ENCODE measurements at places on chromosomes 12 and 14.

- no peak for DNase-seq
Measured at GRCh38 chr14:34021096-34021495, 70.2 kb upstream of the EGLN3 start.

GRCh38 chr14:53539489-53540126, 386.5 kb upstream of the DDHD1 start:
- peak; percentile 42 for DNase-seq

- DNase-seq, result no peak
Measured at GRCh38 chr12:108254517-108255251, 84.4 kb downstream of the CMKLR1 start.

DNA sequence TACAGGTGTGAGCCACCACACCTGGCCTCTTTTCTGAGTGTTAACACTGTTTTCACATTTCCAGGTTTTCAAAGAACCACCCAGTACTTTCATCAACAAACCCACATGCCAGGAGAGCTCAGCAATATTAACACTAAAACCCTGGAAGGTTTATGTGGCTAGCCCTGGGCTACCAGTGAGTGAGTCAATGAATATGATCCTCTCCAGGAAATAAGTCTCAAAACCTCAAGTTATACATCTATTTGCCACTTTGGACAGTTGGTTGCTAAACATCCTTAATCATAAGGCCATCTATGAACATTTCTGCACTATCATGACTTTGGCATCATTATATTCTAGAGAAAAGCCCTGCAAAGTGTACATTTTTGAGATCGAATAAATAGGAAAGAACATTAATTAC, 6.3 kb upstream of the CDKL1 start:
- no peak for DNase-seq

- DNase-seq, result no peak
Measured at GRCh38 chr14:41606532-41607303, at the start of gene LRFN5. Gene LRFN5, plus strand, starts transcription at chr14:41606876.

DNA sequence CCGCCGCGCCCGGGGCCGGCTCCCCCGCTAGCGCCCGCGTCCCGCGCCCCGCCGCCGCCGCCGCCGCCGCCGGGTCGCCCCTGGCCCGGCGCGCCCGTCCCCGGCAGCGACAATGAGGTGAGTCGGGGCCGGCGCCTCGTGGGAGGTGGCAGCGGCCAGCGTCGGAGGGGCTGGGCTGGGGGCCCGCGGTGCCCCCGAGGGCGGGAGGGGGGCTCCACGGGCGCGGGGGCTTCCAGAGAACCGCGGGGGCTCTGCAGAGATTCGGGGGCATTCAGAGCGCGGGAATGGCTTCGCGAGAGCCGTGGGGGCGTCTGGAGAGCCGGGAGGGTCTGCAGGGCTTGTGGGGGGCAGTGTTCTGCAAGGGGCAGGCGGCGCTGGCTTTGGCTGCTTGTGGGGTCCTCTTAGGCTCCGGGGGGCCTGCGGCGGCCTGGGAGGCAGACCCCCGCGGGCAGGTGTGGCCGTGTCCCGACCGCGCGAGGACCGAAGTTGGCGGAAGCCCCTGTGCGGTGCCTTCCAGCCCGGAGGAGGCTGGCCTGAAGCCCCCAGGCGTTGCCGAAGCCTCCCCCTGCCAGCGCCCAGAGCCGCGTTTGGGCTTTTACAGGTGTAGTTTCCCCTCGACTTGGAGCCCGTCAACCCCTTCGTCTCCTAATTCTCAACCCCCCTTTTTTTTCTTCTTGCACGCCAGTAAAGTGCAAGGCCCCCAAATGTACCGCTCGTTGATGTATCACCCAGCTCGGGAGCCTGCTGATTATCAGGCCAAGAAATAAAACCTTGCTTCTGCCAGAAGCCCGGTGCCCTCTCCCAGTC, 93.1 kb upstream of the EVL start:
- DNase-seq, result no peak

DNA sequence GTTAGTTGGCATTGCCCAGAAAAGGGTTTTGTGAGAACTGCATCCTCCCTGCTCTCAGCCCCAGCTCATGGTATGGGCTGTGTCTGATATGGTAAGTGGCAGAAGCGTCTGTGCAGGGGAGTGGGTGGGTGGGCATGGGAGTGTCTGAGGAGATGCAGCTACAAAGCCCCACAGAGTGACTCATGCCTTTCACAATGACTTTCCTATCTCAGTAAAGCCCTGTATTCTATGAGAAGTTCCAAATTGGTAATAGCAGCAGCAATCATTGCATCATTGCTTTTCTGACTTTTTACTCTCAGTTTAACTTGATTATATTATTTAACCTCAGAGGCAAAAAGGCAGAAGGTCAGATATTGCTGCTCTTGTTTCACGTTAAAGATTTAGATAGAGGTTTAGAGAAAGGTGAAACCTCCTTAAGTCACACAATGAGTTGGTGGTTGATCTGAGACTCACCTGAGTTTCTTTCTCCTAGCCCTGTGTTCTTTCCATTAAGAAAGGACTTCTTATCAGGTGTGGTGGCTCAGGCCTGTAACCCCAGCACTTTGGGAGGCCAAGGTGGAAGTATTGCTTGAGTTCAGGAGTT, 171.7 kb downstream of the SLC5A8 start:
- DNase-seq, result no peak

- DNase-seq, result no peak
Measured at GRCh38 chr12:97169889-97170567, 263.0 kb downstream of the NEDD1 start.

DNA sequence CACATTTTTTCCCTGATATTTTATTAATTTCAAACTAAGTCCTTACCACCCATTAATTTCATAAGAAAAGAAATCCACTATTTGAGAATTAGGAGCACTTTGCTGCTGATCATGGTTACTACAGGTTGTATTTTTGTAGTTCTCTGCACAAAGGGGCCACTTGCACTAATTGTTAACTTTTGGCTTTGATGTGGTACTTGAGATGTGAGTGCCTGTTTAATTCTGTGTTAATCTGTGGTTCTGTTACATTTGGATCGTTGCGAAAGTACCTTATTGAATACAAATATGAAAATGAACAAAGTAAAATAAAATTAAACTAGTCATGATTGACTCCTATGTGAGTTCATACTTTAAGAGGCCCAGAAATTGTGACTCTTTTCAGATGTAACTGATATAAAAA, 374.9 kb upstream of the RGS6 start:
- no peak for DNase-seq

DNA sequence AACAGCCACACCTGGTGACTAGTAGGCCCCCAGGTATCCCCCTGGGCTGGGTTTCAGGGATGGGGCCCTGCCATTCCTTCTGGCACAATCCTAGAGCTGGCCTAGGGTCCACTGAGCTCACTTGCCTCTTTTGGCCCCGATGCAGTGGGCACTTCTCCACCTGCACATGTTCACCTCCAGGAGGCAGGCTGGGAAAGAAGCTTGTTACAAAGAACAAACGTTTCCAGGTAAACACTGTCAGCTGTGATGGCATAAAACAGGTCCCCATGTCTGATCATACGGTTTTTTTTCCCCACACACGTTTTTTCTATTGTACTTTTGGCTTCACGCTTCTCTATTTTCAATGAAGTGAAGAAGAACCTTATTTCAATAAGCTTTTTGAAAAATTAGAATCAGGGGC, 15.8 kb upstream of the HVCN1 start:
- peak; percentile 20 for DNase-seq

- no peak for DNase-seq
Measured at GRCh38 chr12:88399811-88400210, 180.5 kb downstream of the KITLG start.

GRCh38 chr14:67240168-67240932, 885 bp upstream of the PALS1 start:
- no peak for DNase-seq

DNA sequence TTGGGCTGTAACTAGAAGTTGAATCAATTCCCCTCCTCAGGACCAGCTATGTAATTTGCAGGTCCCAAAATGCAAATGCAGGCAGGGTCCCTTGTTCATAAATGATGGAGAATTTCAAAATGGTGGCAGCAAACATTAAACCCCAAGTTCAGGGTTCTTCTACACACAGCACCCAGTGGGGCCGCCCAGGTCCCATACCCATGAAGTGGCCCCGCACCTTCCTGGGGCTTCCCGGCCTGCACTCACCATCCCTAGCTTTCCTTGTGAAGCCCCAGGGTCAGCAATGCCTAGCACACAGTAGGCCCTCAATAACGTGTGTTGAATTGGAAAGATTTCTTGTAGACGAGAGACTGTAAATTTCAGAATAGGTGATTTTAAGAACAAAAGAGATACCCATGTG, 76.0 kb downstream of the NTF3 start:
- no peak for DNase-seq

DNA sequence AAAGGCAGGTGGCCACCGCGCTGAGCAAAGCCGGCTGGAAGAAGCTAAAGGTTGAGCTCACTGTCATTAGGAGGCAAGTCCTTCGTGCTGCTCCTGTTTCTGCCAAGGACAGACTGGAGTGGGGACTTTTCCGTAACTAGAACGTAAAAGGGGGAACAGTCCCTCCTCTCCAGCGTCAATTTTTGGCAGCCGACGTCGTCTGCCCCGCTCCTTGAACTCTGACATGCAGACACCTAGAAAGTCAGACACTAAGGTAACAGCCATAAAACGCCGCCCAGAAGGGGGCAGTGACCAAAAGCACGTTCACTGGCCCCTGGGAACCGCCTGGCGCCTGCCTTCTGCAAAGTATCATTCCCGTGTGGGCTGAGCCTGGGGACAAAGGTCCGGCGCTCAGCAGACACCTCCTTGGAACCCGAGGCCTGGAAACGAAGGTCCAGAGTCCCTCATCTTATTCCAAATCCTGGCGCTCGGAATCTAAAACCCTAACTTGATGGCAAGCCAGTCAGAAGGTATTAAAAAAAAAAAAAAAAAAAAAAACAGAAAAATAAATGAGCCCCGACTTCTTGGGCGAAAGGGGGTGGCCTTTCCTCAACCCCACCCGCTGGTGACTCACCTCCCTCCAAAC, 1.1 kb upstream of the LRP1 start:
- DNase-seq, result no peak

DNA sequence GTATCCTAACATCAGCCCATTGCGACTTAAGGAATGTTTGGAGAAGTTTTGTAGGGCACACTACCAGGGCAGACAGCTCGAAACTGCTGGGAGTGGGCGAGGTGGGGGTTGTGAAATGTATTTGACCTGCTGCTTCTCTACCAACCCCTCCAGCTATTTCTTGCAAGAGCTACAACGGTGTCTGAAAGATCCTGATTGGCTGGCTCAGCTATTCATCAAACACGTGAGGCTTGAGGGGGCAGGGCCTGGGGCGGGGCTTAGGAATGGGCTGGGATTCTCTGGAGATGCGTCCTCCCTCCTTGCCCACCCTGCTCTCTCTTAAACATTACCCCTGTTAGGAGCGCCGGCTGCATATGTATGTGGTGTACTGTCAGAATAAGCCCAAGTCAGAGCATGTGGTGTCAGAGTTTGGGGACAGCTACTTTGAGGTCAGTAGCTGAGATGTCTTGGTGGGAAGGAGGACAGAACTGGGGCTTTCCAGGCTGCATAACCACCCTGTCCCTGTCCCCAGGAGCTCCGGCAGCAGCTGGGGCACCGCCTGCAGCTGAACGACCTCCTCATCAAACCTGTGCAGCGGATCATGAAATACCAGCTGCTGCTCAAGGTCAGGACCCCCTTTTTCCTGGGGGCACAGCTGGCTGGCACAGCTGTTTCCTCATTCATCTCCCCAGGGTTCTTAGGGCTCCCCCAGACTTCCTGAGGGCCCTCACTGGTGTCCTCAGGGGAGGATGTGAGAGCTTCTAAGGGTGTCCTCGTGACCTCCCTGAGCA, 3.1 kb downstream of the ARHGEF25 start:
- no peak for DNase-seq

DNA sequence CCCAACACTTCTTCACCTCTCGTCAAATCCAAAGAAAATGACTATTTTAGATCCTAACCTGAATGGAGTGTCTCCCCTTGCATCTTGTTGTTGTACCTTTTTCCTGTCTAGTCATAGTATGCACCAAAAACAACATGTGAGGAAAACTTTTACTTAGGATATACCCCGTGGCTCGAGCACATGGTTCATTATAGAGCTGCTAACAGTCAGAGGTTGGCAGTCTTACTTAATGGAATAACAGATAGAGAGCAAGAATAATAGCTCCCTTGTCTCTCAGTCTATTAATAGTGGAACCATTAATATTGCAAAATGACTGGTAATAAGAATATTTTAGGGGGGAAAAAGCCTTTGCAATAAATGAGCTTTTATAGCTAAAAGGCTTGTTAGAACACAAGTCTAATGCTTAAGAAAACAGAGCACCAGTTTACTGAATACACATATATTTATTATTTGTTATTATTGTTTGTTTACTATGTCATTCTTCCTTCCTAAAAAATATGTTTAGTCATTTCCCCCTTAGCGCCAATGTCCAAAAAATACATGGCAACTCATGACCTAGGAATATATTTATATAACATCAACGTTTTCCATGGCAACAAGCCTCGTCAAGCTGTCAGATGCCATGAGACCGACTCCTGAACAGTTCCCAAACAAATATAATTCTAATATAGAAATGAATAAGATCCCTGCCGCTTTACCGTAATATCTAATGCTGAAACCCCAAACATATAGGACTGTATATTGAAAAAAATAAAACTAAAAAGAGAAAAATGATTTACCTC, 592.4 kb downstream of the SOX5 start:
- DNase-seq, result no peak

- DNase-seq, result no peak
Measured at GRCh38 chr14:67962215-67962644, 142.7 kb downstream of the RAD51B start.

- no peak for DNase-seq
Measured at GRCh38 chr14:54839701-54840119, 62.9 kb downstream of the GCH1 start.

- no peak for DNase-seq
Measured at GRCh38 chr12:88496891-88497371, 83.3 kb downstream of the KITLG start.

- DNase-seq, result no peak
Measured at GRCh38 chr14:77265561-77266335, 5.3 kb downstream of the NGB start.

GRCh38 chr12:23025372-23026016, 400.5 kb downstream of the ETNK1 start:
- no peak for DNase-seq

DNA sequence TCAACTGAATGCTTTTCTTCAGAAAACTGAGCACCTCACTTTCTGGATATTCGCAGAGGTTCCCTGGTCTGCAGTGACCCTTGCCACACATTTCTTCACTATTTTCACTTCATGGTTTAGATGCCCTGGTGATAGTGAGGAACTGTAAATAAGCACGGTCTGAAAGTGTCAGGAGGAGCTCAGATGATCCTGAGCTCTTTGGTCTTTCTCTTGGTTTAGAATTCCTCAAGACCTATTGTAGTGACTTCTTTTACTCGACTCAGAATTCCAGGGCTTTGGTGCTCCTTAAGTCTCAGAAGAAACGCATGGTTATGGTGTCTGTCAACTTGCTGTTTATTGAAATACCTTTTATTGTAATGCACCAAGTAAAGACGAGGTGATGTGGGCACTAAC, 84.0 kb downstream of the SAMD4A start:
- DNase-seq, result no peak

GRCh38 chr12:52147367-52147963, 44.3 kb downstream of the KRT80 start:
- no peak for DNase-seq

GRCh38 chr12:49223590-49224369, 34.9 kb upstream of the TUBA1A start:
- no peak for DNase-seq

GRCh38 chr14:92660571-92660970, 87.9 kb downstream of the LGMN start:
- DNase-seq, result no peak

- DNase-seq, result no peak
Measured at GRCh38 chr14:73245480-73246325, 8.4 kb downstream of the PAPLN start.

- DNase-seq, result no peak
Measured at GRCh38 chr12:49832836-49833421, 4.7 kb upstream of the NCKAP5L start.
